ENCODE measurements at places on chromosomes 11 and 22. TPM values are rescaled to one million over a fixed set of nuclear protein-coding genes. Genes with fewer than 3 reads are reported as not detected.

DNA sequence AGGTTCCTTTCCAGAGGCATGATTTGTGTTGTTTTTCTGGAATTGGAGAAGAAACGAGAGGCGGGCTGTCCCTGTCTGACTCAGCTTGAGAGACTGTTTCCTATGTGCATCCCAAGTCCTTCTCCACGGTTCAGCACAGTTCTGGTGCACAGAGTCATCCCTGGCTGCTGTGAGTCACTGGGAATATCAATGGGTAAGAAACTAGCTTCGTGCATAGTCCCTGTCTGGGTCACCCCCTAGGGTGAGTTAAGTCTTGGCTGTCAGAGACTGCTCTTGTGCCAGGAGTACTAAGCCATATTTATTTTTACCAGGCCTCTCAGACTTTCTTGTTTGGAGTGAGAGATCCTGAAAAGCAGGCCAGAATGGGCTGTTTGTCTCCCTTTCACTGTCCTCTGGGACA, 2.4 kb upstream of the LRP4 start:
- DNase-seq = peak; percentile 98

DNA sequence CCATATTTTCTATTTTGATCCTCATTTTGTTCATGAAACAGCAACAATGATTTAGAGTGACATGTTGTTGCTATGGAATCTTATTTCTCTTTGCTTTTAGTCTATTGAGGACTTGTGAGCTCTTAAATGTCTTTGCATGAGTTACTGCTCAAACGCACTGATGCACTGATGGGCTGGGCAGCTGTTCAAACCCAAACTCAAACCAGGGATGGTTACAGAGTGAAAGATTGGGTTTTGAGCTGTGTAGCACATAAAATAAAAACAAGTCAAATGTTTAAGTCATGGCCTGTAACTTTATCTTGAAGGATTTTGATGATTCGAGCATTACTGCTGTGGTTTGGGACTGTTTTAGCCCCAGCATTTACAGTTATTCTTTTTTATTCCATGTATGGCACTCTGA, 20.1 kb upstream of the NCAM1 start:
- no peak for DNase-seq

DNA sequence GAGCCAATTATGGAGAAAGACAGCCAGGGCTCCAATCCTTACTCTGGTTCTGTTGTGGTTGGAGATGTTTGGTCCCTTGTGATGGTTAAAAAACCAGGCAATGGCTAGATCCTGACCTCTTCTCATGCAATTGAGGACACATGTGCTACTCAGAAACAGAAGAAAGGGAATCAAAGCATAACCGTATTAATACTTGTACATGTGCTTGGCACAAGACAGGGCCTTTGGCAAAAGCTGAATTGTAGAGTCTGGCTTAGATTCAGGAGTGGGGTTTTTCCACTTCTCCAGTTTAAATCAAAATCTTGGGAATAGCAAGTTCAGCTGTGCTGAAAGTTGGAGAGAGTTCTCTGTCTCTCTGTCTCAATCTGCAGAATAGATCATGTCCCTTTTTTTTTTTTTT, 80.1 kb upstream of the E2F8 start:
- DNase-seq = no peak

DNA sequence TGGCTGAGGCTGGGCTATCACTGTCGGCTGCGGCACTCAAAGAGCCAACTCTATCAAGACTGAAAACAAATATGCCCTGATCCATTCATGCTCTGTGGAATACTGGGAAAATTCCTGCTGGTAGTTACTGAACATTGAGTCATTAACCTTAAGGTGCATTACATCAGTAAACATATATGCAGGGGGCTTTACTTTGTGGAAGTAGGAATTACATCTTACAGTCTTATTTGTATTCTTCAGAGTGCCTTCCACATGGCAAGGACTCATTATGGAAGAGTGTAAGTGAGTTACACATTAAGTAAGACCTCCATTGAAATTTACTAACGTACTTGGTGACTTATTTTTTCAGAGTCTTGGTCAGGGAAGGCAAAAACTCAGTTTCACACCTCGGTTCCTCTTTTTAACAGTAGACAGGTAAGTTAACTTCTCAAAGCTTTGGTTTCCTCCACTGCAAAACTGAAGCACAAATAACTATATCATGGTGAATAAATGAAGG, 4.5 kb downstream of the OR5B21 start:
- DNase-seq = no peak

- no peak for DNase-seq
Measured at GRCh38 chr11:62627713-62628112, 5.9 kb upstream of the B3GAT3 start.

DNA sequence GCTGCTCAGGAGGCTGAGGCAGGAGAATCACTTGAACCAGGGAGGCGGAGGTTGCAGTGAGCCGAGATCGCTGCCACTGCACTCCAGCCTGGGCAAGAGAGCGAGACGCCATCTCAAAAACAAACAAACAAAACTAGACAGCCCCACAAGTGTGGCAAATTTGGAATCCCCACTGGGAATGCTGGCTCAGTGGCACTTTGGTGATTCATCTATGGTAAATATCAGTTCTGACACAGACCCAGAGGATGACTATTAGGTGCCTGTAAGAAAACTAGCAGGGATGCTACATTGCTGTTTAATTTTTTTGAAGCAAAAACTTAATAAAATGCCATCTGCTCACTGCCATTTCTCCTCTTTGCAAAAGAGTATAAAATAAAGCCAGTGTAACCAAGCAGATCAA, 107.9 kb downstream of the NAT10 start:
- peak; percentile 33 for DNase-seq

GRCh38 chr11:85749884-85750283, 61.1 kb downstream of the SYTL2 start:
- DNase-seq = no peak

DNA sequence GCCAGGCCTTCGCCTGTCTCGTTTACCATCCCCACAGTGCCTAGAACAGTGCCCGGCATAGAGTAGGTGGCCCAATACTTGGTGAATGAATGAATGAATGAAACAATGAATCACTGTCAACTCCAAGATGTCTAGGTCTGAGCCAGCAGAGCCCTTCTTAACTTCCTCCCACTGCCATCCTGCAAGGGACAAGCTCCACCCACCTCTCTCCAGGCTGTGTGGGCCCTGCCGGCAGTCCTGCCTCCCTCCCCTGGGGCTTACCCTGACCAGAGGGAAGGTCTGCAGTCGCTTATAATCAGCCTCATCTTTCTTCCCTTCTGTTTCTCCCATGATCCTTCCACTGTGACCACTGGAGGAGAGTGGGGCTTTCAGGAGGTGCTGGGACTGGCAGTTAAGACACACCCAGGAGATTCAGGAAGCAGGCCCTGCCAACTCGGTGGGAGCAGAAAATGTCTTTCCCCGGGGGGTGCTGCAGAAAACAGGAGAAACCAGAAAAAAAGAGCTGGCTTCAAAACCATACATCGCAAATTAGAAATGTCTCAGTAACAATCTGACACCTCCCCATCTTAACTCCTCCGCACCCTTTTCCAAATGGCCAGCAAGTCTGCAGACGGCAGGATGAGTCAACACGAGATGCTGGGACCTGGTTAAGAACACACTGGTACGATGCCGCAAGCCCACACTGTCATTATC, 11.4 kb downstream of the DNAL4 start:
- peak; percentile 84 for DNase-seq

- DNase-seq = no peak
Measured at GRCh38 chr22:22372086-22372485, 127.5 kb downstream of the VPREB1 start.

MUC2 gene
- not detected for total RNA-seq

GPR83 gene
- total RNA-seq = 0.14 TPM
